ENCODE measurements at places on chromosomes 6 and 20. TPM values are rescaled to one million over a fixed set of nuclear protein-coding genes. Genes with fewer than 3 reads are reported as not detected.

SLC18B1 gene
- total RNA-seq: 7.4 TPM

RAD21L1 gene
- 0.14 TPM for total RNA-seq

NOX3 gene
- total RNA-seq: not detected

C6orf15 gene
- not detected for total RNA-seq
